ENCODE measurements at places on chromosomes 16 and 17.

DNA sequence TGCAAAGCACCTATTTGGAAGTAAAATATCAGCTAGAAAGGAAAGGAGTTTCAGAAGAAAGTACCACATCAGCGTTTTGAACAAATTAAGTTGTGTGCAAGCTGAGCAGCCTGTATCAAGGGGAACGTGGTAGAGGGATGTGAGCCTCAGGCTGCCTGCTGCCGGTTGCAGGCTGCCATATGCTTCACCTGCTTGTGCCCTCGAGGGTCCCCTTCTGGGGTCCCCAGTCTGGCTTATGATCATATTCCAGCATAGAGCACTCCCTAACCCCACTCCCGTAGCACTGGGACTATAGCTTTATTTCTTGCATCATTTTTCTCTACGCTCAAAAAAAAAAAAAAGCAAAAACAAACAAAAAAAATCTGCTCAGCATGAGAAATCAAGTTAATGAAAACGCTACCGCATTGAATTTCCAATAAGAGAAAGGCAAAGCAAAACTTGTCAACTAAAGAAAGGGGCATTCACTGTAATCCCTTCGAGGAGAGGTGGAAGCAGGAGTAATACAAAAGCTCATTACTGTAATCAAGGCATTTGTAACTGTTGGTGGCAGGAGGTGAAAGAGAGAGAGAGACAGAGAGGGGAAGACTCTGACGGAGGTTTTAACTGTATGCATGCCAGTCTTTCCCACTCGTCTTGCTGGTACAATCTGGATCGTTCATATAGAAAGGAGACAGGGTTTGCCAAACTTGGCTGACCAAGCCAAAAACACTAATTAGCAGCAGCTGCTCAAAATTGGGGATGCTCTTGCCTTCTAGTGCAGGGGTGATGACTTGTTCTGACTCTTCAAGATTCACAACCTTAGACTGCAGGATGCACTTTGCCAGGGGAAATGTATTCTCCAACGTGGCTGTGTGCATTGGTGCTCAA is 258.2 kb upstream of the HSBP1 start:
- DNase-seq = no peak

- no peak for DNase-seq
Observed at GRCh38 chr16:78396046-78396445, 296.6 kb downstream of the WWOX start.

DNA sequence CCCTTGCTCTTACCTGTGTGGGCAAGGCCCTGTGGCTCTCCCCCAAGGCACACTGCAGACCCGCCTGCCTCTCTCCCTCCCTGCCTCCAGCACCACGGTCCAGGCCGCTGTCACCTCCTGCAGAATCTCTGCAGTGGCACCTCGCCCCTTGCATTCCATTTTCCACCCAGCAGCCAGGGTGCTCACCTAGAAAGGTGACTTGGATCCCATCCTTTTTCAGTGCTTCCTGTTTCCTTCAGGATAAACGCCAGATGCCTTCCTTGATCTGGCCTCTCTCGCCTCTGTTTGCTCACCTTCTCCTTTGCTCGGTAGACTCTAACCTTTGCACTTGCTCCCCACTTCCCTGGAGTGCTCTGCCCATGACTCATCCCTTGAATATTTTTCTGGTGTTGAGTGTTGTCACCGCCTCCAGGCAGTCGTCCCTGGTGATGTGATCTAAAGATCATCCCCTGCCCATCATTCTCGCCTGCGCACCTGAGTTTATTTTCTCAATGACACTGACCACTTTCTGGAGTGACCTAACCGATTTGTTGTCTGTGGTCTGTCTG is 79.2 kb upstream of the LGALS9 start:
- DNase-seq = no peak

GRCh38 chr17:81097943-81098308 is 63.0 kb downstream of the BAIAP2 start:
- no peak for DNase-seq

DNA sequence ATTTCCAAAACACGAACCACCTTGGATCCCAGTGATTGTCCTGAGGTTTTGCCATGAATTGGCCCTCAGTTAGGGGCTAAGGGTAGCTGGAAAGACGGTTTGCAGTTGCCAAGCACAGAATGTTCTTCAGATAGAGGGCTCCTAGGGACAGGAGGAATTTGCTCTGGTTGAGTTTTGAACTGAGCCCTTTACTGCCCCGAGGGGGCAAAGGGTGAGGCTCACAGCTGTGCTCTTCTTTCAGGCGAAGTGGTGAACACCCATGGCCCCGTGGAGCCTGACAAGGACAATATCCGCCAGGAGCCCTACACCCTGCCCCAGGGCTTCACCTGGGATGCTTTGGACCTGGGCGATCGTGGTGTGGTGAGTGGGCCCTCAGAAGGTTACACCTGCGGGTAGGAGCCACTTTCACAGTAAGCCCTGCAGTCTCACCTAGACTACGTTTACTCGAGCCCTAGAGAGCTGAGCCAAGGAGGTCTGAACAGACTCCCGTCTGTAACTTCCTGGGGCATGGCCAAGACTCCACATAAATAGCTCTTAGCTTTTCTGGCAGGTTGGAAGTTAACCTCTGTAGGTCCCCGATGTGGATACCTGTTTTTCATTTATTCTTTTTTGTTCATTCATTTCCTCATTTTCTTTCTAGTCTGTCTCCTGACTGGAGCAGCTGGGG is 32.5 kb downstream of the NMT1 start:
- DNase-seq = no peak

GRCh38 chr17:30103921-30104320 is 12.7 kb upstream of the NSRP1 start:
- no peak for DNase-seq

- peak; percentile 82 for DNase-seq
Observed at GRCh38 chr16:57045694-57046381, 46.5 kb upstream of the CPNE2 start.

GRCh38 chr17:4786106-4786511 is at the start of gene VMO1:
VMO1 (minus strand) TSS chr17:4786364; CDS start chr17:4786352, 12 bp downstream.
- no peak for DNase-seq

GRCh38 chr16:61872778-61873119 is 163.5 kb downstream of the CDH8 start:
- no peak for DNase-seq

DNA sequence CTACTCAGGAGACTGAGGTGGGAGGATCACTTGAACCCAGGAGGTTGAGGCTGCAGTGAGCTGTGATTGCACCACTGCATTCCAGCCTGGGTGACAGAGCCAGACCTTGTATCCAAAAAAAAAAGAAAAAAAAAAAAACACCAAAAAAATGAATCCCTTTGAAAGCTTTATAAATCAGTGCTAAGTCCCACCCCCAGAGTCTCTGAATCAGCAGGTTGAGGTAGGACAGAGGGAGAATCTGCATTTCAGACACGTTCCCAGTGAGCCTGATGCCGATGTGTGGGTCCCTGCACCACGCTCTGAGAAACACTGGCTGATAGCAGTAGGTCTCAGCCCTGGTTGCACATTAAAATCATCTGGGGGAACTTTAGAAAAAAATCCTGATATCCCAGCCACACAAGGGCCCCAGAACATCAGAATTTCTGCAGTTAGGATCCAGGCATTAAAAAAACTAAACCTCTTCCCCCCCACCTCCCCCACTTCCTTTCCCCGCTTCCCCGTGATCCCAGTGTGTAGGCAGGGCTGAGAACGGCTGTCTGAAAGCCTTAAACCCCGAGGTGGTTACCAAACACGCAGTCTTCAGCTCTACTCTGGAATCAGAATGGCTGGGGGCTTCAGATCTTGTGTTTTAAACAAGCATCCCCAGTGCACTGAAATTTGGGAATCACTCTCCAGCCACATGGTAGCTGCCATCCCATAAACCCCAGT is 27.3 kb upstream of the GPRC5B start:
- no peak for DNase-seq

GRCh38 chr16:16997349-16997748 is 473.4 kb downstream of the XYLT1 start:
- DNase-seq = no peak

DNA sequence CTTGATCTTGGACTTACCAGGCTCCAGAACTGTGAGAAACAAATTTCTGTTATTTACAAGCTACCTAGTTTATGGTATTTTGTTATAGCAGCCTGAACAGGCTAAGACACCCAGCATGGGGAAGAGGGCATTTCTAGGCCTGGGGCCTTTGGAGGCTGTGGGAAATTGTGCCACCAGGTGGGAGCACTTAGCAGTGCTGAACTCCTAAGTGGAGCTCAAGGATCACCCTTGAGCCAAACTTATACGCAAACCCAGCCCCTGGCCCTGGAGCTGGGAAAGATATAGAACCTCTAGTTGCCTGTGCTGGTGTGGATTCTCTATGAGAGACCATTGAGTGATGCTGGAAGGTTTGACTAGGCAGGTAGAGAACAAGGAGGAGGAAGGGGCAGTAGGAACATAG is 36.1 kb downstream of the MIS12 start:
- DNase-seq = no peak

DNA sequence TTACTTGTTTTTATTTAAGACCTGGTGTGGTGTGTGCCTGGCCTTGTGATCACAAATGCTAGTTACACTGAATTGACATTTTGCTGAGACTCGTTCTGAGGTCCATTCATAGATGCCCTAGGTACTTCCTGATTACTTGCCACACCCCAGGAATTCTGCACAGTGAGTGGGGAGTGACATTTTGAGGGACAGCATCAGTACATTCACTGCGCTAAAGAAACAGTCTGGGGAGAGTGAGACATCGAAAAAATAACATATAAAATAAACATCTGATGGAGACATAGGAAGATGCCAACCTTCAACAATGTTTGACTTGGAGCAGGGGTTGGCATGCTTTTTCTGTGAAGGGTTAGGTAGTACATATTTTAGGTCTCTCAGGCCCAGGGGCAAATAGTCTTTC is 30.4 kb downstream of the ABCC1 start:
- DNase-seq = no peak

GRCh38 chr17:4317610-4318009 is 48.9 kb downstream of the UBE2G1 start:
- no peak for DNase-seq
